ENCODE measurements at places on chromosomes 6 and 20.
A peak's percentile ranks its signal among the peaks of the same experiment; 100 is the strongest.

GRCh38 chr6:163955756-163956155 lies 541.2 kb downstream of the QKI start:
- DNase-seq = no peak

GRCh38 chr6:75602246-75603105 lies 796 bp downstream of the SENP6 start:
- DNase-seq = peak; percentile 6

DNA sequence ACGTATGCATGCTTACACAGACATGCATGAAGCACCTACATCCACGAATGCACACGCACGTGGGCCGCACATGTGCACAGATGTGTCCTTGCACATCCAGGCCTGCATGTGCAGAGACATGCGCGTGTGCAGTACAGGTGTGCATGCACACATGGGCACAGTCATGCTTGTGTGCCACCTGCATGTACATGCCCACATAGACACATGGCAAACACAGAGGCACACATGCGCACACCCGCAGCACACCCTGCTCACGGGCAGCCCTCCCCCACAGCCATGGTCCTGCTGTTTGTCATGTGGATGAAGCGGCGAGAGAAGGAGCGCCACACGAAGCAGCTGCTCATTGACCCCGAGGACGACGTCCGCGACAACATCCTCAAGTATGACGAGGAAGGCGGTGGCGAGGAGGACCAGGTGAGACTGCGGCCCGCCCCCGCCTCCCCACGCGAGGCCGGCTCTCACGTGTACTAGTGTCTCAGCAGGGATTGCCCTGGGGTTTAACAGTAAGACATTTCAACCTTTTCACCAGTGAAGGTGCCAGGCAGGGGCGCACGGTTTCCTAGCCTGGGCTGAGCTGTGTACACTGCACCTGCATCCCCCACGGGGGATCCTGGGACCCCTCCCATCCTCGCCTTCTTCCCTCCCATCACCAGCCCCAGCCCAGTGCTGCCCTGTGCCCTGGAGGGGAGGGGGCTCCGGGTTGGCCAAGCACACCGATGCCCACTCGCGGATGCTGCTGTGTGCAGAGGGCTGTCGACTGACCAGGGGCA lies 132.8 kb downstream of the TAF4 start:
- no peak for DNase-seq

DNA sequence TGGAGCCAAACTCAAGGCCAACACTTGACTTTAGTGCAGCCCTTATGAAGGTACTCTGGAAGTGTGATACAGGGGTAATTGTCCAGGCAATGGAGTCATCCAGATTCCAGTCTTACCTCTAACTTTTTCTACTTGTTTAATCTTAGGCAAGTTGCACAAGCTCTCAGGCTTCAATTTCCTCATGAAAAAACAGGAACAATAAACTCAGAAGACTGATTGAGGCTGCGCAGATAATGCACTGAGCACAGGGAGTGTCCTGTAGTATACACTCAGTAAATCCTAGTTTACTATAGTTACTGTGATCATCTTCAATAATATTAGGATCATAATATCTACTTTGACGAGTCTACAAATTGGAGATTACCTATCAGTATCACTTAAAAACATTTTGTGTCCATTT lies 127.5 kb upstream of the SMLR1 start:
- DNase-seq = no peak

DNA sequence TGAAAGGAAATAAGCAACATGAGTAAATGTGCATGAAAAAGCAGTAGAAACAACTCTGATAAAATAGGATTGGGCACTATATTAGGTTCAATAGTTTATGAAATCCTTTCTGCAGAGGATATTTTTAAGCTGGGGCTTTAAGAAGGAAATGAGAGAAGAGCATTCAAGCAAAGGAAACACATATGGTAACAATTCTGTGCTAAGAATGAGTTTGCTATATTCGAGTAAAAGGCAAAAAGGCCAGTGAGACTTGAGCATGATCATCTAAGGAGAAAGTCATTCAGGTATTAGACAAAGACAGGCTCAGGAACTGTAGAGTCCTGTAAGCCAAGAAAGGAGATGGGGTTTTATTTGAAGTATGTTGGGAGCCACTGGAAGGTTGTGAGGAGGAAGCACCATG lies 387.1 kb upstream of the FLRT3 start:
- DNase-seq = no peak

- DNase-seq = no peak
Measured at GRCh38 chr6:166692723-166693302, 65.8 kb upstream of the RPS6KA2 start.

All from NCI-H1930 (cell line).